A549 treated with ZK216348 at 1 μM for 4 hours (cell line): ENCODE measurements at places on chromosomes 11 and 22. TPM values are rescaled to one million over a fixed set of nuclear protein-coding genes. Genes with fewer than 3 reads are reported as not detected.

Gene LIF
- total RNA-seq = 18.2 to 40.8 TPM (median 35.2 TPM) in 5 replicates

Gene UPK3A
- total RNA-seq = not detected in 5 replicates

Gene PATL1
- 37.7 to 50.8 TPM (median 49.0 TPM) in 5 replicates for total RNA-seq

Gene GAL3ST1
- total RNA-seq = 5.1 to 9.7 TPM (median 8.5 TPM) in 5 replicates

Gene EHF
- 0.36 to 1.3 TPM (median 0.95 TPM) in 5 replicates for total RNA-seq

Gene OR52A5
- not detected in 5 replicates for total RNA-seq

Gene OR4A16
- total RNA-seq = not detected in 5 replicates

Gene RBMXL2
- not detected in 5 replicates for total RNA-seq

Gene TEX12
- total RNA-seq = not detected in 5 replicates

Gene MCM5
- total RNA-seq = 72.3 to 87.3 TPM (median 77.1 TPM) in 5 replicates

Gene SCUBE2
- total RNA-seq = 0.25 to 0.78 TPM (median 0.44 TPM) in 5 replicates

Gene CABP7
- total RNA-seq = 0.07 to 0.25 TPM (median 0.19 TPM) in 5 replicates

Gene ETS1
- total RNA-seq = 26.4 to 36.4 TPM (median 34.8 TPM) in 5 replicates

Gene SCUBE1
- total RNA-seq = 0.09 to 0.26 TPM (median 0.15 TPM) in 5 replicates

Gene DSCAML1
- total RNA-seq = 0.14 to 0.66 TPM (median 0.27 TPM) in 5 replicates

Gene OR52N4
- not detected in 5 replicates for total RNA-seq

Gene MMP3
- total RNA-seq = not detected in 5 replicates

Gene NELL1
- not detected in 5 replicates for total RNA-seq

Gene MLC1
- 0.04 to 0.08 TPM in 2 of 5 replicates, not detected in the others for total RNA-seq

Gene LMO2
- total RNA-seq = 0.47 to 0.91 TPM (median 0.65 TPM) in 5 replicates

Gene BIRC3
- 30.8 to 49.7 TPM (median 45.9 TPM) in 5 replicates for total RNA-seq

Gene CCDC73
- 0.04 TPM in 1 of 5 replicates, not detected in the others for total RNA-seq

Gene GRAMD1B
- total RNA-seq = 25.1 to 42.8 TPM (median 38.8 TPM) in 5 replicates

Gene RIC3
- 1.8 to 3.7 TPM (median 2.9 TPM) in 5 replicates for total RNA-seq

Gene BACE1
- total RNA-seq = 8.1 to 10.8 TPM (median 10.2 TPM) in 5 replicates

Gene CCDC87
- 0.55 to 0.85 TPM (median 0.79 TPM) in 5 replicates for total RNA-seq

Gene PAMR1
- not detected in 5 replicates for total RNA-seq

Gene PHETA2
- not detected in 5 replicates for total RNA-seq

Gene LMO1
- total RNA-seq = 1.8 to 4.1 TPM (median 2.7 TPM) in 5 replicates

Gene HBE1
- total RNA-seq = 0.53 TPM in 1 of 5 replicates, not detected in the others

Gene HTR3A
- total RNA-seq = not detected in 5 replicates
